Stimulated activated CD4-positive, alpha-beta T cell treated with anti-CD3 and anti-CD28 coated beads, Interleukin-12 subunit alpha, Interleukin-12 subunit beta, amount 100 ng/mL, for 48 hours (primary cell): ENCODE measurements at places on chromosomes 12 and 14.

- DNase-seq: peak; percentile 13
Measured at GRCh38 chr12:124740691-124741137, 123.0 kb downstream of the SCARB1 start.

DNA sequence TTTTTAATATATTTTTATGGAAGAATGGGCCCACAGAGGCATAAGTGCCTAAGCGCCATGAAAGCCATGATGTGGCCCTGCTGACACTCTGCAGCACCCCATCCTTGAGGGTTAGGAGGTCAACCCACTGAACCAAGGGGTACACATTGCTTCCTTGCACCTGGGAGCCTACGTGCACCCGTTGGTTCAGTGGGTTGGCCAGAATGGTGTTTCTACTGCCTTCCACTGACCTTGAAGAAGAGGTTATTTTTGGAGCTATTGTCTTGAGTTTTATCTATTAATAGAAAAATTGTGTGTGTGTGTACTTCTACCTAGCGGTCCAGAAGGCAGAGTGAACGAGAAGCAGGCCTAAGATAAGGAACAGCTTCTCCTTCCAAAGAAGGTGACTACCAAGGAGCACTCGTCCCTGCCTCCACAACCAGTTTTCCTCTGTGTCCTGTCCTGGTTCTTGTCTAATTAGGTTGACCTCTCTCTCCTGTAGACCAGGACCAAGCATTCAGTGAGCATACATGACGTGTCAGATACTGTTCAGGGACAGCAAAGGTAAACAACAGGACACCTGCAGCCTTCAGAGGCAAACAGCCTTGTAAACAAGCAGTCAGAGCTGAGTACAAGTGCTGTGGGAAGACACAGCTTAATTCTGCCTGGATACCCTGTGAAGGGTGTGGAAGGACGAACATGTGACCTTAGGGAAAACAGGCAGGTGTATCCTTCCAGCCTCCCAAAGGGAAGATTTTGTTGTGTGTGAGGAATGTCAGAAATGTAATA is 30.4 kb upstream of the PLEK2 start:
- DNase-seq: no peak

GRCh38 chr12:124753228-124753591 is 110.5 kb downstream of the SCARB1 start:
- no peak for DNase-seq

DNA sequence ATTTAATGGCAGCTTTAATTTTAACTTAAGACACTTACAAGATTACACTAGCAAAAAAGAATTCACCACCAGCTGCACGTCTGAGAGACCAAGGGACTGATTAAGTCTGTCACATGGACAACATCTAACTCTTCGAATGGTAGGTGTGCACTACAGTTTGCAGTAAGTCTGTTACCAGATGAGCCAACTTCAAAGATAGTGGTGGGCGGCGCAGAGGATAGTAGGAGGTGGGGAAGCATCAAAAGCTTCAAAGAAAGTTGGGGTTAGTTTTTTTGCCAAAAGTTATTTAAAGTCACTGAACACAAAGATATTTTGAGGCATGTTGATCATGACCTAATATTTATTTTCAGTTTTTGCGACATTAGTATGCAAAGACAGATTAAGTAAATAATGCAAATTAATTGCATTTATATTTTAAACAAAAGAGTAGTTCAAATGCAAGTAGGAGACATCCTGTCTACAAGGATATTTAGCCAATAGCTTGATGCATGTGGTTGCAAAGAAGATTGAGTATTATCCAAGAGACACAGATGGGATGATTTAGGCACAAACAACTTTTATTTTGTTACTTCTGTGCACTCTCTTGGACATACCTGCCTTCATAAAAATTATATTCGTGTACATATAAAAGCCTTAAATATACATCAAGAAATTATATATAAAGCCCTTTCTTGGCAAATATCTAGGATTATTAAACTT is 327.7 kb downstream of the BMP4 start:
- no peak for DNase-seq

DNA sequence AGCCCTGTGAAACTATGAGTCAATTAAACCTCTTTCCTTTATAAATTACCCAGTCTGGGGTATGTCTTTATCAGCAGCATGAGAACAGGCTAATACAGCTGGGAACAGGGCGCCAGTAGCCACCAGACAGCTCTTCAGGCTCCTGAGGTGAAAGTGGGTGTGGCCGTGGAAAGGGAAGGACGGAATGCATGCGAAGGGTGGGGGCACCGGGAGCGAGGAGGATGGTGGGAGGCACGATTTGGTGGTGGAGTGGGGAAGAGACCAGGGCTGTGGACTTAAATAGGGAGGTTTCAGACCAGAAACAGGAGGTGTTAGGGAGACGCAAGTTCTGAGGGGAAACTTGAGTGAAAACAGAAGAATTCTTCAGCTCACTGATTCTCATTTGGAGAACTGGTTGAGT is 44.1 kb upstream of the CHST11 start:
- no peak for DNase-seq

DNA sequence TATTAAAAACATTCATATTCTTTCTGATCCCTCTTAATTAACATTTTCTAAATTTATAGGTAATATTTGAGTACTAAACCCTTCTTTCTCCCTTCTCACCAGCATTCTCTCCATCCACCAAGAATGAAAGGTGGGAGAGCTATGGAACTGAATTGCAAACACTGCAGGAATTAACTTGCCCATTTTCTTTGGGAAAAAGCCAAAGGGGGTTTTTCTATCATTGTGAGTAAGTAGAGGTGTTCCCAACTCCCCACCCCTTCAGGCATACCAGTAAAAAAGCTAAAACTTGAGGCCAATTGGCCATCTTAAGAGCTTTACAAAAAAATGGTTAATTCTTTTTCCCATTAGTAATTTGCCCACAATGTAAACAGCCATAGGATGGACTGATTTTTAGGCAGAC is 23.7 kb downstream of the PCNX1 start:
- DNase-seq: no peak
